Vagina (tissue), 2 donors: ENCODE measurements at places on chromosomes 16 and 17. TPM values are rescaled to one million over a fixed set of nuclear protein-coding genes. Genes with fewer than 3 reads are reported as not detected.

DNA sequence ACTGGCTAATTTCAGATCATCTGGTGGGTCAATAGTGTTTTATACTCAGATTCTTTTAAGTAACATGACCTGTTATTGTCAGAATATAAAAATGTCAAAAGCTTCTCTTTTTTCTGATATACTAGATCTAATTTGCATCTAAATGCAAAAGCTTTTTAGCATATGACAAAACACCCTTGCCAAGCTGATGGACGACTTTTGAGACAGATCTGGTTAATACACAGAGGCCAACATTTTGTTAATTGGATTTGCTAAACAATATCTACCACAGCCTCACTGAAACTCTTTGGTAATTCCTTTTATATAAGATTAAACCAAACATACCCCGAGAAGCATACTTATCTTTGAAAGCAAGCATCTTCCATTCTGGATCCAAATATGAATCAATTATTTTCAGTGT, 10.3 kb upstream of the NOL11 start:
- H3K4me1 ChIP-seq, result no peaks in the 10 kb centered on the region
- no peak overlapping the region for H3K27ac ChIP-seq
- H3K27me3 ChIP-seq, result no peaks in the 10 kb centered on the region
- H3K36me3 ChIP-seq, result no peaks in the 10 kb centered on the region

GRCh38 chr17:79826204-79826680, 13.0 kb downstream of the CBX4 start:
- H3K4me3 ChIP-seq, result no peak overlapping the region
- no peaks in the 10 kb centered on the region for H3K36me3 ChIP-seq
- no peaks in the 10 kb centered on the region for H3K27me3 ChIP-seq
- no peak for DNase-seq
- no peak overlapping the region for H3K27ac ChIP-seq

CSH1 gene
- not detected for total RNA-seq

GRCh38 chr17:57375770-57376225, 119.5 kb downstream of the MSI2 start:
- H3K36me3 ChIP-seq, result no peaks in the 10 kb centered on the region
- H3K4me3 ChIP-seq, result no peak overlapping the region
- H3K27ac ChIP-seq, result no peak overlapping the region
- H3K27me3 ChIP-seq, result no peaks in the 10 kb centered on the region
- no peak for DNase-seq

AOC3 gene
- total RNA-seq, result 31.7 TPM

GRCh38 chr17:53629188-53629587, 193.5 kb upstream of the KIF2B start:
- H3K36me3 ChIP-seq, result no peaks in the 10 kb centered on the region
- no peak overlapping the region for H3K27ac ChIP-seq

MFAP4 gene
- 205 TPM for total RNA-seq

DNA sequence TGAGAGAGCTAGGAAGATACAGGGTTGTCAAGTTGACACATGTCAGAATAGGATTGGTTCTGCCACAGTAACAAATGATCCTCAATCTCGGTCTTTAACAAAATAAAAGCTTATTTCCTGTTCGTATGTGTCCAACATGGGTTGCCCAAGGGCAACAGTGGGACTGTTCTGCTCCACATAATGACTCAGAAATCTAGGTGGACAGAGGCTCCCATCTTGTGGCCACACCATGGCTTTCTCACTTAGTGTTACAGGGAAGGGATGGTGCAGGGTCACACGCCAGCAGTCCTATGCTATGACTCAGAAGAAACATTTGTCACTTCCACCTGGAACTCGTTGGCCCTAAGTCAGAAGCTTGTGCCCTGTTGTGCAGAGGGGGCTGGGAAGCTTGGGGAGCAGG, 364.9 kb downstream of the SNX29 start:
- H3K27me3 ChIP-seq, result no peaks in the 10 kb centered on the region
- H3K36me3 ChIP-seq, result no peaks in the 10 kb centered on the region
- no peak for DNase-seq

DNA sequence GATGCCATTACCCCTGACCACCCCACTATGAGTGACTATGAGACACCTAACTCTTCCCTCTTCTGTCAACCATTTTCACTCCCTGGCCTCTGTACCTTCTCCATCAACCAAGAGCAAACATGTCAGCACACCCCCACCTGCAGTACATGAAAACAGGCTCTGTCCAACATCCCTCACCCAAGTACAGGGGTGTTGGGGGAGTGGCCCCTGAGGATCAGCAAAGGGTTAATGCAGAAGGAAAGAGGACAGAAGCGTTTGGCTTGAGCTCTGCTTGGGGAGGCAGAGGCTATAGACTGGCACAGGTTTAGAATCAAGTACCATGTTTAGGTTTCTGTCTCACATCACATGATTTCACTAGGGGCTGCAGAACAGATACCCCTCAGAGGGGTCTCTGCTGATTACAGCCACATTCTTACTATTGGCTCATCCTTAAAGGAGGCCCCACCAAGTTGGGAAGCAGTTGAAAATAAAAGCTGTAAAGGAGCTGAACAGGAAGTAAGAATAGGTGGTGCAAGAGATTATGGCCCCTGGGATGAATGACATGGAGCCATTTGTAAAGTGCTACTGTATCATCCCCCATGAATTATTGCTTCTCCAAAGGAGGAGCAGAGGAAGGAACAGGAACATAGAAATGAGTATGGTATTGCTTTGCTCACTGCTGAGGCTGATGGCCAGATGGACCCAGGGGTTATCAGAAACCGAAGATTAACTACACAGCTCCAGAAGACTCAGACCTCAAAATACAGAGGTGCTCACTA, 2.4 kb upstream of the PSMC3IP start:
- H3K36me3 ChIP-seq, result peaks cover 51% of the 10 kb centered on the region
- no peak overlapping the region for H3K27ac ChIP-seq

- H3K4me1 ChIP-seq, result no peaks in the 10 kb centered on the region
- H3K36me3 ChIP-seq, result peaks cover 83% of the 10 kb centered on the region
- H3K4me3 ChIP-seq, result no peak overlapping the region
- no peaks in the 10 kb centered on the region for H3K27me3 ChIP-seq
Observed at GRCh38 chr17:2700030-2700490, 11.5 kb downstream of the CLUH start.

DNA sequence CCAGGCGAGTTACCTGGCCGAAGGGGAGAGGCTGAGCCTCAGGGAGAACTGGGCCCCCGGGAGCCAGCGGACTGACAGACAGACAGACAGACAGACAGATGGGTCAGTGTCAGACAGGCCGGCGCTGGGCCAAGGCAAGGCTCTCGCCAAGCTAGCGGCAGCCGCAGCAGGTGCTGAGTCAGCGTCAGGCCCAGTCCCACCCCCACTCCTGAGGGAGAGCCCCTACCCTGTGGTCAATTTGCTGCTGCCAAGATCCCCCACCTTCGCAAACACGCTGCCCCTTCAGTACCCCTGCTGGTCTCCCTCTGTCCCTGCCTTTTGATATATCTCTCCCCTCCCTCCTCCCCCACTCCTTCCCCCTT, 1.5 kb downstream of the FGF11 start:
- H3K36me3 ChIP-seq, result no peaks in the 10 kb centered on the region
- H3K4me3 ChIP-seq, result peak overlapping the region; percentile 46
- H3K27ac ChIP-seq, result peak overlapping the region; percentile 81
- no peaks in the 10 kb centered on the region for H3K27me3 ChIP-seq

DNA sequence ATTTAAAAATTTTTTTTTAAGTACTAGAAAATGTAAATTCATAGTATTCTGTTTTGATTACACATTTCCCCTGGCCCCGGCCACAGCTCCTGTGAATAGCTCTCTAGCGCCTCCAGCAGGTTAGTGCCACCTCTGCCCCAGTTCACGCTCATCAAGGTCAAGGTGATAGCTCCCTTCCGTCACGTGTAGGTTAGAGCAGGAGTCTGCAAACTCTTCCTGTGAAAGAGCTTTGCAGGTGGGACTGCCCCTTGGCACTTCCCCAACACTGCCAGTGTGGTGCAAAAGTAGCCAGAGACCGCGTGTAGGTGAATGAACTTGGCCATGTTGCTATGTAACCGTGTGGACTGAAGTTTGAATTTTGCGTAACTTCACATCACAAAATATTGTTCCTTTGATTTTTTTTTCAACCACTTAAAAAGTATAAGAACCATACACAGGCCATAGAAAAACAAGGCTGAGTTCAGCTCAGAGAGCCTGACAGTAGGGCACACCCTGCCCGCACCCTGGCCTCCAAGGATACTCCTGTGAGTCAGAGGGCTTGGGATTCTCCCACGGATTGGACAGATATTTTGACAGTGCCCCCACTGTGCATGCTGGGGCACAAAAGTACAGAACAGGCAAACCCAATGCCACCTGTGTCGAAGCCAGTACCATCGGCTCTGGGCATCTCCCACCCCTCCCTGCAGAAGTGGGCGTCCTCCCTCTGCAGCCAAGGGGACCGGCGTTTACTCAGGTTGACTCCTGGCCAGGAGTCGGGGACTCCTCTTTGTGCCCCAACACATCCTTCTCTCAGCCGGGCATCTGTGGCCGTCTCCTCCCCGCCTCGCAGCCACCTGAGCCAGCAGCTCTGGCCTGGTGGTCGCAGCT, 92.0 kb upstream of the CHMP6 start:
- H3K27ac ChIP-seq, result no peak overlapping the region
- H3K36me3 ChIP-seq, result no peaks in the 10 kb centered on the region
- H3K27me3 ChIP-seq, result no peaks in the 10 kb centered on the region
- peaks cover 17% of the 10 kb centered on the region for H3K4me1 ChIP-seq

DNA sequence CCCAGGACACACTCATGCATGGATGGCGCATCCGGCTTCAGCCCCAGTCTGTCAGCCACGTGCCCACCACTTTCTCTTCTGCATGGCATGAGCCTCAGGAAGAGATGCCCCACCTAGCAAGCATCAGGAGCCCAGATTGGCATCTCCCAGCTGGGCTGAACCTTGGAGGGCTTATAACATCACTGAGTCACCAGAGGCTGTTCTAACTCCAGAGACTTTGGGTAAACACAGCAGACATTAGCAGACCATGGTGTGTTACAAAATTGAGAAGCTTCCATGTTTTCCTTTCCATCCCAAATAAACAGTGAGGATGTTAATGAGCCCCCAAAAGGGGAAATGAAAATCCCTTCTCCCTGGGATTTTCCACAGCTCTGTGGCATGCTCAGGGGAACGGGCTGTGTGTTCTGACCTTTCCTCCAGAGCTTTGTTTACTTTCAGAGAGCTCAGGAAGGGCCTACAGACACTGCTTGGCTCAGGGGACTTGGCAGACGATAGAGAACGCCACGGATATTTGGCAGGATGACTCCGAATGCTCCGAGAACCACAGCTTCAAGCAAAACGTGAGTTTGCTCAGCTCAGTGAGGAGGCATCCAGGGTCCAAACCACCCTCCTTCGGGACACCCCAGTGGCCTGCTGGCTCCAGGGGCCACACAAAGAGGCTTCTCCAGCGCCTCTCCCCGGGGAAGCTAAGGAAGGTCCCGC, 16.5 kb downstream of the GLP2R start:
- H3K4me3 ChIP-seq, result no peak overlapping the region
- H3K4me1 ChIP-seq, result peaks cover 45% of the 10 kb centered on the region
- H3K36me3 ChIP-seq, result no peaks in the 10 kb centered on the region
- peak overlapping the region; percentile 85 for H3K27ac ChIP-seq

GRCh38 chr16:50263940-50264929, 2.1 kb upstream of the ADCY7 start:
- no peaks in the 10 kb centered on the region for H3K27me3 ChIP-seq

GRCh38 chr16:83615953-83616350, 191.8 kb upstream of the HSBP1 start:
- no peak for DNase-seq
- H3K27me3 ChIP-seq, result no peaks in the 10 kb centered on the region
- no peaks in the 10 kb centered on the region for H3K4me1 ChIP-seq
- H3K36me3 ChIP-seq, result no peaks in the 10 kb centered on the region
- no peak overlapping the region for H3K27ac ChIP-seq

DNA sequence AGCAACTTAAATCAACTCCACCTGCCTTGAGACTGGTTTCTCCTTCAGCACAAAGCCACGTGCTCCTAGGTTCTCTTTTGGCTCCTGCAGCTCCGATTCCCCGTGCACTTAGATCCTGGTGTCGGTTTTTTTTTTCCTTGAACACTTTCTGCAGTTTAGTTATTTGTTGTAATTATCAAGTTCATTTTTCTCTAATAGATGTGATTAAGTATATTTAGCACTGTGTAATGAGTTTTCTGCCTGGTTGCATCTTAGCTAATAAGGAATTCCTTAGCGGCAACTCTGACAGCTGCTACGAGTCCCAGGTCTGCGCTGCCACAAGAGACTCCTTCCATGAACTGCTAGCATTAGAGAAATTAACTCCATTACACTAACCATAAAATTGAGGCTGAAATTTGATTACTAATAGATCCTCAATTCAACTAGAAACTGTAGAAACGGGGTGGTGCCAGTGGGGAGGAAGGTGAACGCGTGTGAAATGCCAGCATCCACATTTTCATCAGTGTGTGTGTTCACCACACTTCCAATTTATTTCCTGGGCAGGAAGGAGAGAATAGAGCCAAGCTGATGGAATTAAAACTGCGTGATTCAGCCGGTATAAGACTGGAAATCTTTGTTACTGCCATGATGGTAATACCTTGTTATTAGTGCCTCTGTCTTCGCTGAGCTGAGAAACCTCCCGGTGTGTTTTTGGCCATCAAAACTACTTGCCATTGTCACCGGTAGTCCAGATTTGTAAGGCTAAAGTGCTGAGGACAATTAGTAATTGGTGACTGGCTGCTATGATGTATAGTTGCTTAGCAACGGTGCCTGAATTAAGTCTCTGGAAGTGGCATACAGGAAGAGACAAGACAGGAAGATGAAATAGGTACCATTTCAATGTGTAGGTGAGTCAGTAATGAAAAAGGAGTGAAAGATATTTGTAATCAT, 232.4 kb downstream of the IRX3 start:
- no peak overlapping the region for H3K4me3 ChIP-seq
- no peak for DNase-seq
- H3K27ac ChIP-seq, result no peak overlapping the region
- peaks cover 20% of the 10 kb centered on the region for H3K4me1 ChIP-seq
- no peaks in the 10 kb centered on the region for H3K27me3 ChIP-seq

NFAT5 gene
- total RNA-seq, result 63.8 TPM

CLDN7 gene
- total RNA-seq, result 75.9 TPM

GRCh38 chr16:84115919-84116719, 623 bp downstream of the MBTPS1 start:
- H3K27me3 ChIP-seq, result no peaks in the 10 kb centered on the region
- peak overlapping the region; percentile 93 for H3K27ac ChIP-seq
- H3K4me3 ChIP-seq, result peak overlapping the region; percentile 100
- peaks cover 28% of the 10 kb centered on the region for H3K4me1 ChIP-seq
- no peaks in the 10 kb centered on the region for H3K36me3 ChIP-seq

GRCh38 chr17:80644536-80644935, 99.9 kb downstream of the RPTOR start:
- H3K36me3 ChIP-seq, result no peaks in the 10 kb centered on the region
- peaks cover 6% of the 10 kb centered on the region for H3K4me1 ChIP-seq
- no peaks in the 10 kb centered on the region for H3K27me3 ChIP-seq
- DNase-seq, result no peak
- H3K4me3 ChIP-seq, result no peak overlapping the region

- DNase-seq, result no peak
- no peaks in the 10 kb centered on the region for H3K27me3 ChIP-seq
- H3K27ac ChIP-seq, result no peak overlapping the region
- no peak overlapping the region for H3K4me3 ChIP-seq
- H3K4me1 ChIP-seq, result no peaks in the 10 kb centered on the region
Observed at GRCh38 chr17:30897311-30897710, 8.7 kb downstream of the TEFM start.
